ENCODE measurements at places on chromosomes 5 and 9.

GRCh38 chr5:147805030-147805454 lies 22.5 kb upstream of the JAKMIP2 start:
- no peak for DNase-seq

DNA sequence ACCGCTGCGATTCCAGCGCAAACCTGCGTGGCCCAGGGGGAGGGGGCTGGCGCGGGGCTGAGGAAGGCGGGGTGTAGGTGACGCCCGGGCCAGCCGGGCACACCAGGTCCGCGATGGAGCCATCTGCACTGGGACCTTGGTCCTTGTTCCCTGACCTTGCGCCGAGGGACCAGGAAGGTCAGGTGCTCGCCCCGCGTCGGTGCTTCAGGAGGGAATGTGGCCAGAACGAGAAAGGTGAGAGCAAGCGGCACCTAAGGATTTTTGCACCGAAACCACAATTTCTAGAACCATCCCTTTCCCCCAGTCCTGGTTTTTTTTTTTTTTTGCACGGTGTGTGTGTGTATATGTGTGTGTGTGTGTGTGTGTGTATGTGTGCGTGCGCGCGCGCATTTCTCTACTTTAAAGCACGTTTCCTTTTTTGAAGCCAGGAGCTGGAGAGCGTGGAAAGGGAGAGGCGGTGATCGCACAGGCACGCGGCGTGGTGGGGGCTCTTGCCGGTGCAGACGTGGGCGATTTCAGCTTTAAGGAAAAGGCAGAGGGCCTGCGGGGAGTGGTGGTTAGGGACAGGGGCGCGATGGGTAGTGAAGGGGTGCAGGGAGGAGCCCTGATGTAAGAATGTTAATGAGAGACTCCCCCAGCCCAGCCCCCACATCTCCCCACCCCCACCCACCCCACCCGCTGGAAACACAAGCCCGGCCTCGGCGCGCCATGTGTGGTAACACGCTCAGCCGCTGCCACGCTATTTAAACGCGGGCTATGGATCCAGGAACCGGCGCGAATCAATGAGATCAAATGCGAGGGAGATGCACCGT lies at the start of gene NPR3:
TSS of gene NPR3 (plus strand) at position 772 of the 812 bp plus-strand sequence. CDS start 456 bp downstream, outside the sequence.
- DNase-seq: no peak

- no peak for DNase-seq
These were observed 34.2 kb downstream of the TARS1 start for GRCh38 chr5:33474931-33475499.

- no peak for DNase-seq
These were observed 24.4 kb downstream of the EGR1 start for GRCh38 chr5:138489683-138490061.

GRCh38 chr5:139758510-139759075 lies 37.0 kb upstream of the PSD2 start:
- no peak for DNase-seq

DNA sequence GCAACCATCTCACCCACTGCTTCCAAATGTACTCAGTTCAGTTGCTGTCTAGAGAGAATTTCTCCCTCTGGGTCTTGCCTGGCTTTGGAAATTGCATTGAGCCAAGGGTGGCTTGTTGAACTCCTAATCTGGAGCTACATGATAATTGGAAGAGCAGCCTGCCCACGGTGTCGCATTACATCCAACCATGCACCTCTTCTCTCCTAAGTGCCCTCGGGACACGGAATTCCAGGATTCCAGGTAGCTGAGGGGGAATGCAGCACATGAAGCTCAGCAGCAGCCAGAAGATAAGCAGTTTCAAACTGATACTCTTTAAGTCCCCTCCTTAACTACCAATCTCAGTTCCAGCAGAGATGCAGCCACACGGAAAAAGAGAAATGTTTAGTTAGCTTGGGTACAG lies 509.4 kb upstream of the KLF4 start:
- DNase-seq: no peak

DNA sequence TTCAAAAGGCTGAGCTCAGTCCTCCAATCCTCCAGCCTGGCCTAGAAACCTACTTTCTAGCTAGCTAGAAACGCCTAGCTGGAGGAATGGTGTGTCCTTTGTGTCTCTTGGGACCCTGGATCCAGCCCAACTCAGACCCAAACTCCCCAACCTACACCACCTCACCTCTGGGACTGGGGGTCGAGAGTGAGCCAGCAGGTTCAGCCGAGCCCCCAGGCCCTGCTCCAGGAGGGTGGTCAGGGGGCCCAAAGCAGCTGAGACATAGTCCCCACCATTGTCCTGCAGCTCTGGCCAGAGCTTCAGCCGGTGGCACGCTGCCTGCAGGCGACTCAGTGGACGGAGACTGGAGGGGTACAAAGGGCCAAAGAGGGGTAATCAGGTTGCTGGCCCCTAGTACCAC lies 6.2 kb downstream of the NOL6 start:
- no peak for DNase-seq

DNA sequence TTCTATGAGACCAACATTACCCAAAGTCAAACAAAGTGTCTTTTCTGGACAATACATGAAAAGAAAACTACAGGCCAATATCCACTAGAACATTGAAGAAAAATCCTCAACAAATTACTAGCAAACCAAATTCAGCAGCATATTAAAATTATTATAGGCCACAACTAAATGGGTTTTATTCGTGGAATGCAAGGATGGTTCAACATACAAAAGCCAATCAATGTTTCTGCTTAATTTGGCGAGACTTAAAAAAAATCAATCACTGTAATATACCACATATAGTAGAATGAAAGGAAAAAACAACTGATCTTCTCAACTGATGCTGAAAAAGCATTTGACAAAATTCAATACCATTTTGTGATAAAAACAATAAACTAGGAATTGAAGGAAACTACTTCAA lies 51.8 kb upstream of the FNIP1 start:
- DNase-seq: no peak

GRCh38 chr5:23303435-23303834 lies 204.0 kb upstream of the PRDM9 start:
- DNase-seq: no peak

DNA sequence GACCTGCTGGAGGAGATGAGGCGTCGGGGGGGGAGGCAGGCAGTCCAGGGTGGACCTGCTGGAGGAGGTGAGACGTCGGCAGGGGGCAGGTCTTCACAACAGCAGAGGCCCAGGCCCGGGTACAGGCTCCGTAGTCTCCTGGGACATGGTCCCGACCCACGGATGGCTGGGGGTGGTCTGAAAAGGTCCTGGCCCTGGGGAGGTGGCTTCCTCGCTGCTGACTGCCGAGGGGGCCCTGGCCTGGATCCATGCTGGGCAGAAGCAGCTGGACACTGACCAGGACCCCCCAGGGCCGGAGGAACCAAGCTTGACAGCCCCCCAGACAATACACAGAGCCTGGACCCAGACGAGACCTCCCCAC lies 8.5 kb downstream of the EGFL7 start:
- DNase-seq: no peak

GRCh38 chr5:125440905-125441304 lies 694.5 kb upstream of the ZNF608 start:
- no peak for DNase-seq

- DNase-seq: no peak
These were observed 22.6 kb downstream of the B4GALT1 start for GRCh38 chr9:33144551-33144950.

DNA sequence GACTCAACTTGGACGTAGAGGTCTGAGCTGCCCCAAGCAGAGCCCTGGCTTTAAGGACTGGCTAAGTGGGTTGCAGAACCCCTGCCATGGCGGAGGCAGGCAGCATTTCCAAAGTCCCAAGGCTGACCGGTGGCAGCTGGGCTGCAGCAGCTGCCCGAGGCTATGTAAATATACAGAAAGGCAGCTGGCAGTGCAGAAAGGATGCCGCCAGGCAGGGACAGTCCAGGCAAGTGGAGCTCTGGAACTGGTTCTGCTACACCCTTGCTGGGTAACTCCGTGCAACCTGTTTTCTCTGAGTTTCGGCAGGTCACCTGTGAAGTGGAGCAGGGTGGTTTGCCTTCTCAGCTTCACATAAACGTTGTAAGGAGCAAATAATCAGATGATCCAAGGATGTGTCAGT lies 46.0 kb downstream of the SHB start:
- DNase-seq: no peak

GRCh38 chr5:58767104-58767503 lies 184.2 kb downstream of the RAB3C start:
- DNase-seq: no peak

GRCh38 chr5:95939465-95939864 lies 22.2 kb downstream of the ELL2 start:
- no peak for DNase-seq

- no peak for DNase-seq
These were observed 107.2 kb upstream of the RAD23B start for GRCh38 chr9:107175816-107176435.
